AG04449 (cell line): ENCODE measurements at places on chromosomes 11 and 22.

DNA sequence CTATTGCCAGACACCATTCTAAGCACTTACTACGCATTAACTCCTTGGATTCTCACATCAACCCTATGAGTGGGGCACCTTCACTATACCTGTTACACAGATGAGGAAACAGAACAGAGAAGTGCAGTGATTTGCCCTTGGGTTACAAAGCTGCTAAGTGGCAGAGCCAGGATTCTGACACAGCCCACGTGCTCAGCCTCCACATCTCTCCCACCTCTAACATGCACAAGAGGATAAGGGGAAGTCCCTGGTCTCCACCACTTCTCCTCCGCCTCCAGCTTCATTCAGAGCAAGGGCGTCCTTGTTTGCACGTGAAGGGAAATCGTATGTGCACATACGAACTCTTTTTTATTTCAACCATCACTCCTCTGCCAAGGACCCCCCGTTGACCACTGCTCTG, 53.7 kb downstream of the CDON start:
- no peak for DNase-seq

- no peak for DNase-seq
Measured at GRCh38 chr11:31417357-31417756, 47.7 kb downstream of the DNAJC24 start.

DNA sequence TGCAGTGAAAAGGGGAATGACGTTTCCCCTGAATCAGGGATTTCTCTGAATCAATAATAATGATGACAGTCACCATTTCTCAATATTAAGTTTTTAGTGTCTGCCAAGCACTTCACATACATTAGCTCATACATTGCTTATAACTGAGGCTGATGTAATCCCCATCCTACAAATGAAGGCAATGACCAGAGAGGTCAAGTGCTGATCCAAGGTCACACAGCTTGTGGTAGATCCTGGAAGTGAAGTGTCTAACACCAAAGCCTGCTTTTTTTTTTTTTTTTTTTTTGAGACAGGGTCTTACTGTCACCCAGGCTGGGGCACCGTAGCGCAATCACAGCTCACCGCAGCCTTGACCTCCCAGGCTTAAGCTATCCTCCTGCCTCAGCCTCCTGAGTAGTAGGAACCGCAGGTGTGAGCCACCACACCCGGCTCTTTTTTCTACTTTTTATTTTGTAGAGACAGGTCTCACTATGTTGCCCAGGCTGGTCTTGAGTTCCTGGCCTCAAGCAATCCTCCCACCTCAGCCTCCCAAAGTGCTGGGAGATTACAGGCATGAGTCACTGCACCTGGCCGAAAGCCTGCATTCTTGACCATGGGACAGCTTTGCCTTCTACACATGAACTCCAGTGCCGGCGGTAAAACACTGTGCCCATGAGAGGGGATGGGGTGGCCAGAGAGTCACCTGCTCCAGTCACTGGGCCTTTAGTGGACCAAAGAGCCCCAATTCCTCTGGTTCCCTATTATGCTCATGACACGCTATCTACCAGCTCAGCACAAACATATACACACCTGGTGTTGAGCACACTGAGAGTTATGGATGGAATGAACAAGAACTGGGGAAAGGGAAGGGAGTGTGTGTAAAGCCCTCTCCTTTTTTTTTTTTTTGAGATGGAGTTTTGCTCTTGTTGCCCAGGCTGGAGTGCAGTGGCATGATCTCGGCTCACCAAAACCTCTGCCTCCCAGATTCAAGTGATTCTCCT, 17.4 kb downstream of the ARHGAP1 start:
- DNase-seq = no peak

DNA sequence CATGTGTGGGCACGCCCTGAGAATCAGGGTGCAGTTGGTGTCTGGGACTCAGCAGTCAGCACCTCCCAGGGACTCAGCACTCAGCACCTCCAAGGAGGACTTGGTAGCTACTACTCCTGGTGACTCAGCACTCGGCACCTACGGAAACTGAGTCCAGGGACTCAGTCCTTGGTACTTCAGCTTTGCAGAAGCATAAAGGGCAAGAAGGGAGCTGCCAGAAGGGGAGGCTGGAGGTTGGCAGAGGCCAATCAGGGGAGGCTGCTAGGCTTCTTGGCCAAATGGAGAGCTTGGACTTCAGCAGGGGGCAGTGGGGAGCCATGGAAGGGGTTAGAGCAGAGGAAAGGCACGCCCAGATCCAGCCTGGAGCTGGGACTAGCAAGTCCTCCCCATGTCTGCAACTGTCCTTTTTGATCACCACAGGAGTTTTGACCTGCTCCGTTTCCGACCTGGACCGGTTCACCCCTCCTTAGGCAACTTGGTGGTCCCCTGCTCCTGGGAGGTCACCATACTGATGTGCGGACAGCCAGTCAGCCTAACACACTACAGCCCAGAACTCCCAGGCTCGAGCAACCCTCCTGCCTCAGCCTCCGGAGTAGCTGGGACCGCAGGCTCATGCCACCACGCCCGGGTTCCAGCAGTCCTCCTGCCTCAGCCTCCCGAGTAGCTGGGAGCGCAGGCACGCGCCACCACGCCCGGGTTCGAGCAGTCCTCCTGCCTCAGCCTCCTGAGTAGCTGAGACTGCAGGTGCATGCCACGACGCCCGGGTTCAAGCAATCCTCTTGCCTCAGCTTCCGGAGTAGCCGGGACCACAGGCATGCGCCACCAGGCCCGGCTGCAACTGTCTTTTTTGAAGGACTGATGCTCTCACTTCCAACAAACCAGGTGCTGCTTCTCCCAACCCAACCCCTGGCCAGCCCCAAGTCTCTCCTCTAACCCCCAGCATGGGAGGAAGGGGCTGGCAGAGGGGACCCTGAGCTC, 1.5 kb downstream of the ANO9 start:
- no peak for DNase-seq

GRCh38 chr22:25008666-25009065, 56.1 kb downstream of the KIAA1671 start:
- no peak for DNase-seq

DNA sequence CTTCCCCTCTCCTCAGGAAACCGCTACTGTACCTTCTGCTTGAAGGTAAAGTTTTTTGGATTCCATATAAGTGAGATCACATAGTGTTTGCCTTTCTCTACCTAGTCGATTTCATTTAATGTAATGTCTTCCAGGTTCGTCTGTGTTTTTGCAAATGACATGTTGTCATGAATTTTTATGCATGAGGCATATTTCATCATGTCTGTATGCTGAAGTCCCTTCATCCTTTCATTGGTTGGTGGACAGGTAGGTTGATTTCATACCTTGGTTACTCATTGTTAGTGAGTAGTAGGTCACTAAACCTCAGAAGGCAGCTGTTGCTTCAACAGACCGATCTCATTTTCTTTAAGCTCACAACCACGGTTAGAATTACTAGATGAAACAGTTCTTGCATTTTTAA, 60.3 kb downstream of the LRRC74B start:
- no peak for DNase-seq

- DNase-seq = no peak
Measured at GRCh38 chr22:29334696-29335344, 19.3 kb upstream of the RASL10A start.

- no peak for DNase-seq
Measured at GRCh38 chr11:30326906-30327305, 4.0 kb downstream of the ARL14EP start.

- DNase-seq = no peak
Measured at GRCh38 chr11:84518631-84519183, 1108.4 kb downstream of the DLG2 start.

DNA sequence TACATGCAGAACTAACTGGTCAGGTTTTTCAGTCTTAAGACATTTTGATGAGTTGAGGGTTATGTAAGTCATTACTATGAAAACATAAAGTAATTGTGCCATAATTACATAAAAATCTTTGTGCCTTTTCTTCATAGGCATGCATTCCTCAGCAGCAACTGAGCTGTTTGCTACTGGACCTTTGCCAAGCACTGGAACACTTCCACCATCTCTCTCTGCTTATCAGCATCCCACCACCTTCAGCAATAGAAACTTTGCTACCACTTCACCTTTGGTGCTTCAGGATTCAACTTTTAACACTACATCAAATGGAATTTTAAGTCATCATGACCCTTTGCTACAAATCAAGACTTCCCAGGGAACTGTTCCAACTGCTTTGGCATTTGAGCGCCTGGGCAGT, 39.0 kb downstream of the QSER1 start:
- no peak for DNase-seq

GRCh38 chr11:133936136-133936535, 20.6 kb downstream of the IGSF9B start:
- no peak for DNase-seq

DNA sequence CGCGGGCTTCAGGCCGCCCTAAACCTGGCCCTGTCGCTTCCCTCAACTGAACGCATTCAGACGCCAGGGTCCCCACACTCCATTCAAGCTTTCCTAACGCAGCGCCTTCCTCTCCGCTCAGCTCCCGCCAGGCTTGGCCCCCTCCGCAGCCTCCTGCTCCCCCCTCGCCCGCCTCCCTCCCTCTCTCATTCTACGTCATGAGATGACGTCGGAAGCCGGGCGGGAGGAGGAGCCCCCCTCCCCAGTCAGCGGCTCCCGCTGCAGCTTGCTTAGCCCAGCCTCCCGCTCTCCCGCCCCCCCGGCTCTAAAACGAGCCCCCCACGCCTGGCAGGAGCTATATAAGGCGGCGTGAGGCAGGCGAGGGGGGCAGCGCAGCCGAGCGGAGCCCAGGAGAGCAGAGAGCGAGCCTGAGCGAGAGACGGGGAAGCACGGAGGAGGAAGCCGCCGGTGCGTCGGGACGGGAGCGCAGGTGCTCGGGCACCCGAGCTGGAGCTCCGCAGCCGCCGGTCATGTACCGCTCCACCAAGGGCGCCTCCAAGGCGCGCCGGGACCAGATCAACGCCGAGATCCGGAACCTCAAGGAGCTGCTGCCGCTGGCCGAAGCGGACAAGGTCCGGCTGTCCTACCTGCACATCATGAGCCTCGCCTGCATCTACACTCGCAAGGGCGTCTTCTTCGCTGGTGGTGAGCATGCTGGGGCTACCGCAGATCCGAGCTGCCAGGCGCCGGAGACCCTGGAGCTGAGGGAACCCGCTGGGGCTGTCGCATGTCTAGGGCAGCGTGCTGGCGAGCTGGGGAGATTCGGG, at the start of gene NPAS4:
NPAS4 (plus strand) TSS at position 365 of the 806 bp plus-strand sequence; CDS start at position 510, 145 bp downstream.
- DNase-seq = no peak

GRCh38 chr22:32237906-32238305, 17.2 kb downstream of the SLC5A4 start:
- no peak for DNase-seq

- DNase-seq = no peak
Measured at GRCh38 chr11:17846852-17847453, 112.4 kb downstream of the KCNC1 start.

DNA sequence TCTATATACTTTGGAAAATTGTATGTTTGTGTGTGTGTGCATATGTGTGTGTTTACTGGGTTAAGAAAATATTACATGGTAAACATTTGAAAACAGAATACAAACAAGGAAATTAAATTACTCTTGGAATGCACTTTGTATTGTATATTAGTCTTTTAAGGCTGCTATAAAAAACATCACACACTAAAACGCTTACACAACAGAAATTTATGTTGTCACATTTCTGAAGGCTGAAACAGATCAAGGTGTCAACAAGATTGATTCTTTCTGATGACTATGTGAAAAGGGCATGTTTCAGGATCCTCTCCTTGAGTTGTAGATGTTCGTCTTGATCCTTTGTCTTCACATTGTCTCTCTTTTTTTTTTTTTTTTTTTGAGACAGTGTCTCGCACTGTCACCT, 149.1 kb upstream of the CNTN5 start:
- DNase-seq = no peak

- DNase-seq = no peak
Measured at GRCh38 chr22:26016916-26017315, 152.3 kb upstream of the SEZ6L start.

GRCh38 chr11:13091804-13092203, 82.7 kb downstream of the RASSF10 start:
- DNase-seq = no peak

DNA sequence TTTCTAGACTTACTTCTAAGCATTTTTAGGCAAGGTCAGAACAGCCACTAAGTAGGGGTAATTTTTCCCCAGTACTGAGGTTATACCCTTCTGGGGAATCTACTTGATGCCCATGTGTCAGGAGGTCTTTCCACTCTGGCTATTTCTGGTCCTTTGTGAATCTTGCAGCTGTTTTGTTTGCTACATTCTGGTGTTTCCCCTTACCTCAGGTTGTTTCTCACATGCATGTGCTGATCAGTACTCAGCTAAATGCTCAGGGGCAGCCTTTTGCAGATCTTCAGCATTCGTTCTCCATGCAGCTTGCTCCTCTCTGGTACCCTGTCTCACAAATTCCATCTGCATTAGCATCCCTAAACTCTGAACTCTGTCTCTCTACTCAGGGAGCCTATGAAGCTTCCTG, 303.6 kb downstream of the SOX6 start:
- no peak for DNase-seq

DNA sequence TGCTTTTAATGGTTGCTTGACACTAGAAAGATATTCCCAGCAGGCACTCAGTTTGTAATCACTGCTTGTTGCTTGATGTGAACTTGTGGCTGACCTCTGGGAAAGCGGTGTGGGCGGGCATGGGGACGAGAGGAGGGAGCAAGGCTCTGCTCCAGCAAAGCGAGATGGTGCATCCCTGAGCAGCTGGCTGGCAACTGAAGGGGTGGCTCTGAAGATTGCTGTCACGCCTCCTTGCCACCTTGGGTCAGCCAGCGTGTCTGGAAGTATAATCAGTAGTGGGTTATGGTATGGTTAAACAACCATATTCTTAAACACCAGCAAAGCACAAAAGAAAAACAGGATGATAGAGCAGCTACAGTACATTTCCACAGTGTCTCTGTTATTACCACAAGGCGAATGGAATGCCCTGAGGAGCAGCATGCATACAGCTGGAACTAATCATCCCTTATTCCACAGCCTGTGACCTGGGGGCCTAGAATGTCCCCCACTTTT, 124.5 kb downstream of the TRIM44 start:
- DNase-seq = peak; percentile 44

GRCh38 chr11:71311176-71311925, 59.0 kb upstream of the SHANK2 start:
- DNase-seq = no peak
